Spleen (tissue), 13 donors: ENCODE measurements at places on chromosomes 6 and 20.

DNA sequence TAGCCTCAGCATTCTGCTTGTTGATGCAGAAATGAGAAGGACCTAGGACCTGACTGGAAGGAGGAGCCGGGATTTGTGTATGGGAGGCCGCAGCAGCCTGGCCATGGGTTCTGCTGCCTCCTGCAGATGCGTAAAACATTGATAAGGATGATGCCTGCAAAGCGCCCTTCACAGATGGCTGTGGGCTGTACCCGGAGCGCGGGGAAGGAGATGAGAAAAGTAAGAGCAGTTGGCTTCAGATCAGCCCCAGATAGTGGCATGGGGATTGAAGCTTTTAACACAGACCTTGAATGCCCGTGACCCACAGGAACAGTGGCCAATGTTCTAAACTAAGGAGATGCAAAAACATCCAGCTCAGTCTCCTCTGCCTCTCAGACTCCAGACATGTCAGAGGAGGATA is 136.4 kb upstream of the KCNG1 start:
- no peak for DNase-seq

DNA sequence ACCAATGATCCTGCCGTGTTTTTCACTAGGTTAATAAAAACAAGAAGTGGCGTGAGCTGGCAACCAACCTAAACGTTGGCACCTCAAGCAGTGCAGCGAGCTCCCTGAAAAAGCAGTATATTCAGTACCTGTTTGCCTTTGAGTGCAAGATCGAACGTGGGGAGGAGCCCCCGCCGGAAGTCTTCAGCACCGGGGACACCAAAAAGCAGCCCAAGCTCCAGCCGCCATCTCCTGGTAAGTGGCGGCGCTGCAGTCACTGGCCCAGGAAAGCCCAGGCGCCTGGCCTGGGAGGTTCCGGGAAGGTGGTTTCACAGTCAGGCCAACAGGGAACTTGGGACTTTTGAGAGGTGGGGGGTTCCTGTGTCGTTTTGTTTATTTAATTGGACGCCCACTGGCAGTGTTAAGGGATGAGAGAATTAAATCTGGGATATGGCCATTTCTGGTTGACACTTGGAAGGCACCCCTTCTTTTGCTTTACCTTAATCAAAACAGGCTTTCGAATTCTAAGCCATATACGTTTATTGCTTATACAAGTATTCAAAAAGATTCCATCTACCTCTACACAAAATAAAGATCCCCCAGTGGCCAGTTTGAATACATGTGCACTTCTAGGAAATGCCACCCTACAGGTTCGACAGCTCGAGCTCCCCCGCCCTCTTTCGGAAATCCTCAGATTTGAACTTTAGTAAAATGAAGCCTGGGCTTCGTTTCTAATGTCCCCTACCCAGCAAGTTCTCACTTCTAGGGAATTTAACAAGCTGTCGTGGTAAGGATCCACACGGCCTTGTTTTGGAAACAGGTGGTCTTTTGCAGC is 138.9 kb downstream of the TMEM242 start:
- peak; percentile 86 for DNase-seq

DNA sequence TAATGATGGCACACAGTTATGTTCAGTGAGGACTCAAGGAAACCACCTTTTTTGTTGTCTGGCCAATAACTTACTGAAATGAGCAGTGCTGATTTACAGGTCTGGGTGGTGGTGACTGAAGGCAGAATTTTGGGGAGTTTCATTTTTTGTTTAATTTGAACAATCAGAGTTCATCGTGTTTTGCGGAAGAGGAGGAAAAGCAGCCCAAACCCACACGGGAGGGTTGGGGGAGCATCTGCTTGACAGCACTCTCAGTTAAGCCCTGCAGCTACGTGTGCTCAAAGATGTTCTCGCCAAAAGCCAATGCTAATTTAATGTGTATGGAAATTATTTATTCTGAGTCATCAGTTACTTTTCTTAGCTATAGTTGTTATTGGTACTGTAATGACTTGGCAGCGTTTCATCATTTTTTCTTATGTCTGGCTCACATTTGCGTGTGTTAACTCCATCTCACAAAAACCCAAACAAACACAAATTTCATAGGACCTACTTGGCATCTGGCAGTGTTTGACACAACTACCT is 89.2 kb downstream of the UST start:
- DNase-seq = no peak

GRCh38 chr20:54267483-54268003 is 59.7 kb downstream of the PFDN4 start:
- no peak for DNase-seq

DNA sequence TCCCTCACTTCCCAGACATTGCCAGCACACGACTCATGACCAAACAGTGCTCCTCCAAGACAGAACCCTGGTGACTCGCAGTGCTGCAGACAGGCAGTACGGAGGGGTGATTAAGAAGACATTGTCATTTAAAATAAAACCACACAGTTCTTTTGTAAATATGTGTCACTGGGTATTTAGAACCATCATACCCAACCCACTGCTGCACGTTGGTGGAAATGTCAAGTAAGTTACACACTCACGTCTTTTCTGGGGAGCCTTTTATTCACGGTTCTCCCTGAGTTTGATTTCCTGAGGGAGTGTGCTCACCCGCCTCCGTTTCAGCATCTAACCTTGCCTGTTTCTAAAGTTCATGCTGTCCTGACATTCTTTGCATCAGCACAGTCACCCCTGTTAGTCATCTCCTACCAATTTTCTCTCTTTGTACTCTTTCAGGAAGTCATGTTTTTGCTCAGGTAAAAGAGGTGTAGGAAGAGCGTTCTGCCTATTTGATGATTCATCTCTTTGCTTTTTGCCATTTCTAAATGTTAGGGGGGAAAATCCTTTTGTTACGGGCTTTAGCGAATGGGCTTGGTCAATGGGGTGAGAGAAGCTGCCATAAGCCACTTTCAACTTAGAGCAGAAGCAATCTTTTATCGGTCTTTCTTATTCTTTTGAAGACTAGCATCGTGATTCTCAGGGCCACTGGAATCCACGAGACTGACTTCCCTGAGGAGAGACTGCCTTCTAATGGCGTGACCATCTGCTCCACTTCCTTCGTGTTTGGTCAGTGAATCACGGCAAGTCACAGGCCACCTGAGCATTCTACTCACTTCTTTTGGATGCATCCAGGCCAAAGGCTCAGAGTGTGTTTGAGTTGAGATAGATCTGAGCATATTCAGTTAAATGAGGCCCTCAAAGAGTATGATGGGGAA is 512.8 kb upstream of the JARID2 start:
- DNase-seq = no peak

DNA sequence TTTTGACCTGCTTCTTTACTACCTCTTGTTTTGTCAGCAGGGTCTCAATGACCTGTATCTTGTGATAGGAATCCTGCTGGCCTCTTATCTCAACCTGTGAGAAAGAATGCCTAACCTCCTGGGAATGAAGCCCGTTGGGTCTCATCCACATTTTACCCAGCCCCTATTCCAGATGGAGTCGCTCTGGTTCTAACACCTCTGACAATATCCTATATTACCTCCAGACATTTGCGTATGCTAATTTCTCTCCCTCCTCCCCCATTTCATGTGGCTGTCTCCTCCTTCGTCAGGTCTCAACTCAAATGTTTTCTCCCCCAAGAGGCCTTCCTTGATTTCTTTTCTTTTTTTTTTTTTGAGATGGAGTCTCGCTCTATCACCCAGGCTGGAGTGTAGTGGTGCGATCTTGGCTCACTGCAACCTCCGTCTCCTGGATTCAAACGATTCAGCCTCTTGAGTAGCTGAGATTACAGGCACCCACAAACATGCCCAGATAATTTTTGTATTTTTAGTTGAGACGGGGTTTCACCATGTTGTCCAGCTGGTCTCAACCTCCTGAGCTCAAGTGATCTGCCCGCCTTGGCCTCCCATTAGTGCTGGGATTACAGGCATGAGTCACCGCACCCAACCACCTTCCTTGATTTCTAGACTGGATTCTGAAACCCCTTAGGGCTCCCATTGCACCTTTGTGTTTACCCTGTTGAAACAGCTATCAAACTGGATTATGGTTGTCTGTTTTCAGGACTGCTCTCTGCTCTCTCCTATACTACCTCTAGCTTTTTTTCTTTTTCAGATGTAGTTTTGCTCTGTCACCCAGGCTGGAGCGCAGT is 49.5 kb upstream of the B4GALT5 start:
- no peak for DNase-seq

DNA sequence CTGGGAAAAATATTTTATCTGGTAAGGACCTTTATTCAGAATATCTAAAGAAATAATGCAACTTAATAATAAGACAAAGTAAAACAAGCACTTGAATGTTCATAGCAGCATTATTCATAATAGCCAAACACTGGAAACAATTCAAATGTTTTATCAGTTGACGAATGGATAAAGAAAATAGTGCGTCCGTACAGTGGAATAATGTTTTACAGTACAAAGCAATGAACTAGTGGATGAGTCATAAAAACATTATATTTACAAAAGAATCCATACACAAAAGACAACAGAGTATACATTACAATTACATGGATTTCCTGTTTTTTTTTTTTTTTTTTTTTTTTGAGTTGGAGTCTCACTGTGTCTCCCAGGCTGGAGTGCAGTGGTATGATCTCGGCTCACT is 12.7 kb downstream of the SMAP1 start:
- DNase-seq = no peak

GRCh38 chr20:23013429-23013828 is 21.7 kb upstream of the SSTR4 start:
- DNase-seq = no peak

DNA sequence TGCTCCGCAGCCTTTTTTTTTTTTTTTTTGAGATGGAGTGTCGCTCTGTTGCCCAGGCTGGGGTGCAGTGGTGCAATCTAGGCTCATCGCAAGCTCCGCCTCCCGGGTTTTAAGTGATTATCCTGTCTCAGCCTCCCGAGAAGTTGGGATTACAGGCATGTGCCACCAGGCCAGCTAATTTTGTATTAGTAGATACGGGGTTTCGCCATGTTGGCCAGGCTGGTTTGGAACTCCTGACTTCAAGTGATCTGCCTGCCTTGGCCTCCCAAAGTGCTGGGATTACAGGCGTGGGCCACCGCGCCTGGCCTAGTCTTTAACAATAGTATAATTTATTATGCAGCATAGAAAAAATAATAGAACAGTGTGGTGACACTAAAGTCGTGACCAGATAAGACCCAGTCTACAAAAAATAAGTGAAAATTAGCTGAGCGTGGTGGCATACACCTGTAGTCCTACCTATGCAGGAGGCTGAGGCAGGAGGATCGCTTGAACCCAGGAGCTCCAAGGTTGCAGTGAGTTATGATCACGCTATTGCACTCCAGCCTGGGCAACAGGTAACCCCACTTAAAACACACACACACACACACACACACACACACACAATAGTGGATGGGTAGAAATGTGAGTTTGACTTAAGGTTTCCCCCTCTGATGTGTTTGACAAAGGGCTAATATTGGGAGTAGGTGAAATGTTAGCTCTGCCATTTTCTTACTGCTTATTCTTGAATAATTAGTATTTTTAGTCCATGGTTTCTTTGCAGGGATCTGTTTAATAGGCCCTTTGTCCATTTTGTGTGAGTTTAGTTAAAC is 6.5 kb downstream of the PIM1 start:
- no peak for DNase-seq

DNA sequence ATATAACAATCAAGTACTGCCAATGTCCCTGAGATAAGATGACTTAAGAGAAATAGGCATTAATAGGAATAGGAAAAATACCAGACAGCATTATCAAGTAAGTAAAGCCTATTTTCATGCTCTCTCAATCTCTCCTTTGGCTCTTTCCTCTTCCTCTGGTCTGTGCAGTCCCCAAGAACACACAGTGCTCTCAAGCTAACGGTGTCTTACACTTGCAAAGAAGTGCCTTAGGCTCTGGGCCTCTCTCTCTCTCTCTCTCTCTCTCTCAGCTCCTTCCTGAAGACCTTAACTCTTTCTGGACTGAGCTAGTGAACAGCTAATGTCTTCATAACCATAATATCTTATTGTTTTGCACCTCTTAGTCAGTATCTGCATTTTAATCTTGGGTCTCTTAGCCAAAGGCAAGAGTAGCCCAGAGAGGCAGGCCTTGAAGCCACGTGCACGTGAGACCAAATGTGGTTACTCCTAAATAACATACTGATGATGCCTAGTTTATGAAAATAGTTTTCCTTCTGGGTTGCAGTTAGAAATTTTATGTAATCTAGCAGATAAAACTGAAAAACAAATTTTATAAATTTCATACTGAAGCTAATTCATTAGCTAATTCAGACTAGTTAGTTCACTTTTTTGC is 70.8 kb downstream of the TPD52L1 start:
- no peak for DNase-seq

GRCh38 chr6:106107043-106107613 is 21.0 kb downstream of the PRDM1 start:
- DNase-seq = no peak

GRCh38 chr6:115909923-115910546 is 150.7 kb downstream of the FRK start:
- DNase-seq = no peak

- no peak for DNase-seq
Observed at GRCh38 chr20:13821876-13822275, 37.0 kb downstream of the NDUFAF5 start.

DNA sequence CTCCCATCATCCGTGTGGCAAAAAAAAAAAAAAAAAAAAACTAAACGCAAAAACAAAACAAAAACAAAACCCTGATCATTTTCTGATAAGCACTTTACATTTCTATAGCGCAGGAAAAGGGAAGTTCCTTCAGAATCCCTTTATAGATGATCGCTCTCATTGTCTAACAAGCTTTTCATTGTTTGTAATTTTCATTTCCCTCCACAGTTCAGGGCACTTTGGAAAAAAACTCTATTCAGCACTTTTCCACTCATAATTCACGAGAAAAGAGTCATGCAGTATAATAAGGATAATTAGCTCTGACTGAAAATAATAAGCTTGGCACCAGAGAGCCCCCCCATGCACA is 89.4 kb upstream of the ATXN1 start:
- no peak for DNase-seq

GRCh38 chr6:119334535-119335264 is 14.9 kb downstream of the MAN1A1 start:
- no peak for DNase-seq

DNA sequence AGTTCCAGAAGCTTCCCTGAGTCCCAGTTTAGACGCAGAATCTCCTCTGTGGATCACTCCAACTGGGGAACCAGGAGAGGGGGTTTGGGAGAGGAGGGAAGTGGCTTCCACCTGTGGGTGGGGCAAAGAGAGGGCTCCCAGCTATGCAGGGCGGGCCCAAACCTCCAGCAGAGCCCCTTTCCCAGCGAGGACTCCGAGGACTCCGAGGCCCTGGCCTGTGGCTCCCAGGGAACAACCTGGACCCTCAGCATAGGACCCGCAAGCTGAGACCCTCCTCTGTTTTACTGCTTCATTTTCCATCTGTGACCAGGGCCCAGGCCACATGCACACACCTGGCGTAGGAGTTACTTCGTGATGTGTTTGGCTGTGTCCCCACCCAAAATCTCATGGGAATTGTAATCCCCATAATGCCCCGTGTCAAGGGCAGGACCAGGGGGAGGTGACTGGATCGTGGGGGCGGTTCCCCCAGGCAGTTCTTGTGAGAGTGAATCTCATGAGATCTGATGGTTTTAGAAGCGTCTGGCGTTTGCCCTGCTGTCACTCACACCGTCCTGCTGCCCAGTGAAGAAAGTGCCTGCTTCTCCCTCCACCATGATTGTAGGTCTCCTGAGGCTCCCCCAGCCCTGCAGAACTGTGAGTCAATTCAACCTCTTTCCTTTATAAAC is 27.9 kb downstream of the NTSR1 start:
- no peak for DNase-seq
